Activated CD8-positive, alpha-beta memory T cell treated with anti-CD3 and anti-CD28 coated beads for 4 hours (primary cell): ENCODE measurements at places on chromosomes 2 and 18.

GRCh38 chr2:122851161-122851560, 1095.7 kb downstream of the TSN start:
- no peak for DNase-seq

DNA sequence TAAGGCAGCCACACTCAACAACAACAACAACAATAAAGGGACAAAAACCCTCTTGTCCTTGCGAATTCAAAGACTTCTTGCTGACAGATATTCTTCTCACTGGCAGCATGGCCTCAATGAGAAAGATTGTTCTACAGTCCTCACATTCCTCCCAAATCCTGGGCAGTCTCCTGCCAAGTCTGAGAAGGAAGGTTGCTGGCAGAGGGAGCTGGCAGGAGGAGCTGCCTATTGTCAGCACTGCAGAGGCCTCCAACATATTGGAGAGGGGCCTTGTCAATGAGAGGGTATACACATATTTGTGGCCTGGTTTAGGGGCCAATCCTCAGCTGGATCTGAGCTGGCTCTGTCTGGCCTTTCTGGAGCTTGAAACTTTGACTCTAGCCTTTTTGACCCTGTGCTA, 63.5 kb downstream of the LAMA3 start:
- no peak for DNase-seq

GRCh38 chr2:231655894-231656293, 52.4 kb upstream of the PTMA start:
- no peak for DNase-seq

DNA sequence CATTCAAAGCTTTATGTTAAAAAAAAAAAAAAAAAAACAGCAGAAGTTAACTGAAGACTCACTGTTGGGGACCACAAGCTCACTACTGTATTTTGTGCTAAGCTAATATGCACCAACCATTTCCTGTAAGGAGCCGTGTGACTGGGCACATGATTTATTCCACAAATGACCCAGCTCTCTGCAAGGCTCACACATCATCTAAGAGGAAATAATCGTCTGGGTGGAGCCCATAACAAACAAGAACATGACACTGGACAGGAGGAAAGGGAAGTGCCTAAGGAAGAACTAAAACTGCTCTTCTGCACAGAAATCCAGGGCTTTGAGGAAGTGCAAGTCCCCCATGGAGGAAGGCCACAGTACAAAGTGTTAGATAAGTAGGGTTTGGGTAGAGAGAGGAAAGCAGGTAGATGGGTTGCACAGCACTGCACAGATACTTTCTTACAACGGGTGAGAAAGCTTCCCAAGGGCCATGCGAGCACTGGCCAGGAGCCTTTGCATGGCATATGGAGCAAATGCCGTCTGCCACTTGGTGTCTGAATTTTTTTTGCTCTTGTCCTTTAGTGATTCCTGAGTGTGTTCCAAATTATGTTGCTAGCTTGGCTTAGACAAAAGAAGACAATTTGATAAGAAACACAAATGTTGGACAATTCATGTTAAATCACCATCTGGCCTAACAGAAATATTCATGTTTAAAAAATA, 24.4 kb downstream of the NFE2L2 start:
- DNase-seq: no peak

DNA sequence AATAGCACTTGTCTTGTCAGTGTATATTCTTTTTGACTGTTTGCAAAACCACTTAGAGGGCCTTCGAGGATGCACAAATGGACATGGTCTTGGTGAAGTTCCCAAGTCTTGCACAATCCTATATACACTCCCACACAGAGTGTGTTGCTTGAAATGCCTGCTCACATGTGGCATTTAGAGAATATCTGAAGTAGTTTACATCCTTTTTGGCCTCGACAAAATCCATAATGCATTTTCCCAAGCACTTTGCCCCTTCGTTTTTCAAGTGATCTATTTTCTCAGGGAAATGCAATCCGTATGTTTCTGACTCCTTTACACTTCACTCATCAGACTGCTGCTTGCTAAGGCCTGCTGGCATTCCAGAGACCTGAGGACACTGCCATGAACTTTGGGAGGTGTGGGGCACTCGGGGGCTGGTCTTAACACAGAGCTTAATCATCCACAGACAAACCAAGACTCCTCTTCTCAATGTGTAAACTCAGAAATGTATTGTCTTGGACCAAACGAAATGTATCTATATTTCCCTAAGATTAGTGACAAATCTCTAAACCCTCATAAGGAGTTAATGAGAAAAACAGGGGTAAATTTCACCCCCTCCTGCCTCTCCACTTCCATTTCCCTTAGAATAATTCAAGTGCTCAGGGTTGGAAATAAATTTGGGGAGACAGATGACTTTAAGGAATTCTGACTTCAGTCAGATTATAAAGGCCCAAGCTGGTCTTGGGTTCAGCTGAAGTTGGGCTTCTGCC, 219.3 kb upstream of the APCDD1 start:
- DNase-seq: no peak

- DNase-seq: no peak
These were observed 43.4 kb downstream of the BCL2L11 start for GRCh38 chr2:111164078-111164477.

GRCh38 chr18:34077599-34077998, 147.1 kb downstream of the NOL4 start:
- no peak for DNase-seq

DNA sequence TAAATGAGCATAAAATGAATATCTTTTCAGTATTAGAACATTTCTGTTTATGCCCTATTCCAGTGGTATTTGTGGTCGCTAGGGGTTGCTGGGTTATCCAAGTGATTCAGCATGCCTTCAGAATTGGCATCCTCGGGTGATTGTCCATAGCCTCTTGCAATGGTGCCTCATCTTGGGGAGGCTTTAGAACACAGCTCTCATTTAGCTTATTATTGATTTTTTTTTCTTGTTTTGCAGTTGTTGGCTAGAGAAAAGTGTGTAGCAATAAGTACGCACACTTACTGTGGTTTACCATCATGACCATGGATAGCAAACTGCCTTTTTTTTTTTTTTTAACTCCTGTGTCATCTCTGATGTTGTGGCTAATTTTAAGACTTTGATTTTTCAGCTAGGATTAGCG, 33.6 kb downstream of the PLEKHA3 start:
- no peak for DNase-seq
